ENCODE measurements at places on chromosomes 4 and X.

DNA sequence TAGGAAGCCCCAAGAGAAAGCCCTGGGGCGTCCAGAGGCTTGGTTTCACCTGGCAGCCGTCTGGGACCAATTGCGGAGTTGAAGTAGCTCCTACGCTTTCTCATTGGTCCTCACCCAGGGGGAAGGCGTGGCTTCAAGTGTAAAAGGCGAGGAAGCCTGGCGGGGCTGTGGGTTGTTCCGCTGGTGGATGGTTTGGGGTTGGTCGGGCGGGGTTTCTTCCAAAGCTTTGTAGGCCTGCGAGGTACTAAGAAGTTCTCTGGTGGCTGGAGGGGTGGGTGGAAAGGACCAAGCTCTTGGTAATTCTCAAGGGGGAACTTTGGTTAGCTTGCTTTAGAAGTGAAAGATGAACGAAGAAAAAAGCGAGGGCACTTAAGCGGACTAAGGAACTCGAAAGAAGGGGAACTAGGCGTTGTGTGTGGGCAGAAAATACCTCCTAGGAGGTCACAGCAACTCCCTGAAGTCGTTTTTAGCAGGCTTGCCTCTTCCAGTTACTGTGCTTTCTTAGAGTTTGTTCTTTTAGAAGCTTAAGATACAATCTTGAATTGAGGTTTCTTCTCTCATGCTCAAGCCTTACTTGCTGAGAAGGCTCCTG lies 36.6 kb downstream of the CCNG2 start:
- DNase-seq = peak; percentile 84

GRCh38 chr4:8774071-8774470 lies 97.6 kb downstream of the HMX1 start:
- DNase-seq = no peak

GRCh38 chrX:43718546-43718945 lies 62.4 kb downstream of the MAOA start:
- DNase-seq = no peak

GRCh38 chr4:118915468-118915867 lies 26.8 kb downstream of the SYNPO2 start:
- DNase-seq = no peak

- DNase-seq = no peak
Observed at GRCh38 chrX:48695534-48695896, 1.0 kb upstream of the SUV39H1 start.

DNA sequence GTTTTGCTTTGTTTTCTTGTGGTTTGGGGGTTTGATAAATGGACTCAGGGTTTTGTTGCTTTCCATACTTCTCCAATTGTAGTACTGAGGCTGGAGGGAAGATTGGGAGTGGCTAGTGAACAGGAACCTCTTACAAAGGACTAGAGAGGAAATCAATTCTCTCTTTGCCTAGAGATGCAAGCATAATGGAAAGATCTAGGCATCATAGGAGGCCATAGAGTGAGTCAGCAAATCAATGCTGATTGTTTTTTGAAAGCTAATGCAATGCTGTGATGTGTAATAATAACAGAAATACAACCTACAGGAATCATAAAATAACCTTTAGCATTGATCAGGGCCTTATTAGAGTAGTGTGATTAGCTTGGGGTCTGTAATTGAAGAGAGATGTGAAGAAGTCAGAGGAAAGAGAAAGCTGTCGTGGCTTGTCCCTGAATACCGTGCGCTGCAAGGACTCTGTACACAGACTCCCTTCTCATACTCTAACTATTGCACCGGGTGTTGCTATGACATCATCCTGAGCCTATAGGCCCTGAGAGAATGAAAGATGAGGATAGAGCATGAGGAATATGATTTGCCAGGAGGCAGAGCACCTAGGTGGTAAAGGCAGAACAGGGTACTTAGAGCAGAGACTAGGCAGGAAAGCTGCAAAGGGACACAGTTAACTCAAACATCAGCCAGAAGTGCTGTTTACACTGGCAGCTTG lies 29.3 kb upstream of the GPR101 start:
- no peak for DNase-seq

DNA sequence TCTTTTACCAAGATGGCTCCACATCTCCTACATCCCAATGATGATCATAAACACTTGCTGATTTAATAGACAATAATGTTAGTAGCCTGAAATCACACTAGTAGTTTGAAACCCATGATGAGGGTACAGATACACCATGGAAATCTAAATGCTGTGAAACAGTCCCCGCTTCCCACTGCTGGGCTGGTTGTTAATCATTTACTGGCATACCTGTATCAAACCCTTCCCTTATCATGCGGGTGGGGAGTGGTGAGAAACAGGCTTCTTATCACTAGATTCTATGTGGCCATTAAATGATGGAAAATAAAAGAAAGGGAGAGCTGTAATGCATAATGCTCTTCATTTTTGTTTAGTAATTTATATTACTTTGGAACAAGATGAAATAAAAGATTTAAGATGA lies 21.9 kb downstream of the MAOA start:
- DNase-seq = no peak

DNA sequence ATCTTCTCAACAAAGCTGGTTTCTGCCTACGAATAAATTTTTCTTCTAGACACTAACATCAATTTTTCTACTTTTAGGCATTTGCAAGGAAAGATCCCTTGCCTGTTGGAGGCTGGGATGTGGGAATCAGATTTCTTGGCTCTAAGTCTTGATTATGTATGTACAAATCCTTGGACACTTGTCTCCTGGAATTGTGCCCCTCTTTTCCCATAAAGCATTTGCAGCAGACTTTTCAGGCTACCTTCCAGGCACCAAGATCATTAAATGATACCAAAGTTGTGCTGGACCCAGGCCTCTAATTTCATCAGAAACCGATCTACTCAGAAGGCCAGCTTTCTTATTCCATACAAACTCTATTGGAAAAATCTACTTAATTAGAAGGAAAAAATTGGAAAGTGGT lies 339.5 kb upstream of the DIPK2B start:
- no peak for DNase-seq

GRCh38 chr4:65747386-65747785 lies 77.1 kb upstream of the EPHA5 start:
- DNase-seq = no peak

DNA sequence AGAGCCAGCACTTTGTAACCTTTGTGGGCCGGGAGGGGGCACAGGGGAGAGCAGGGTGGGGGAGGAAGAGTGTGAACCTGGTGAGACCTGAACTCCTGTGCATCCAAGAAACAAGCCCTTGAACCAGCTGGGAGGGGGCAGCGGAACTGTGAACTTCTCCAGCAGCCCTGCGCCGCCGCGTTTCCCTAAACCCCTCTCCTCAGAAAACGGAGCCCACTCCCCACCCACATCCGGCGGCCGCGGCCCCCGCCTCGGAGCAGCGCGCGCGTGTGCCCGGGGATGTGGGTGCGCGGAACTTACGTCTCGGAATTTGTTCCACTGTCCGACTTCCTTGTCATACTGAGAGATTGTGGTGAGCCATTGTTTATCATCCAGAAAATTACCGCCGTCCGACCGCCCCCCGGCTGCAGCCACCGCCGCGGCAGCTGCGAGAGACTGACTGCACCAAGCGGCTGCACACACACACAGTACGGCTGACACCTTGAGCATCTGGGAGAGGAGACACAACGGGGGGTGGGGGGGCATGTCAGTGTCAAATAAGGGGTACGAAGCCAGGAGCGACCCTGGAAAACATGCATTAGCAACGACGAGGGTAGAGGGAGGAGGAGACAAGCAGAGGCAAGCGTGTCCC lies 494 bp downstream of the SPOCK3 start:
- DNase-seq = no peak

GRCh38 chrX:134718966-134719317 lies 60.7 kb upstream of the PLAC1 start:
- DNase-seq = peak; percentile 58

DNA sequence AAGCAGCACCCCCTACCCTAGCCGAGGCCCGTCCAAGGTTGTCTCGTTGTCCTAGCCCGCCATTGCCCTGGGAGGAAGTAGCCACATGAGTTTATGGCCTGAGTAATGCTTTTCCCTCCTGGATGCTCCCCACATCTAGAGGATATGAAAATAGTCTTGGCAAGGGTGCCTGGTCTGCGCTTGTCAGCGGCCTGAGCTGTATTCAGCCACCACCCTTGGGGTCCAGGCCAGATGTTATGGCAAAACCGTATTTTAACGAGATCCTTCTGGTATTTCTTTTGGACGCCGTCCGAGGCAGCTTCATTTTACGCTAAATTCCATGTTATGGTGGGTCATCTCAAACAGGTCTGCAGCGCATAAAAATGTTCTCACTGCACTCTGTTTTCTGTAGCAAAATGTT lies 89.3 kb downstream of the GPR143 start:
- DNase-seq = no peak

GRCh38 chr4:80279751-80280150 lies 13.3 kb downstream of the FGF5 start:
- no peak for DNase-seq

- no peak for DNase-seq
Observed at GRCh38 chr4:119025420-119025819, 110.2 kb upstream of the MYOZ2 start.

DNA sequence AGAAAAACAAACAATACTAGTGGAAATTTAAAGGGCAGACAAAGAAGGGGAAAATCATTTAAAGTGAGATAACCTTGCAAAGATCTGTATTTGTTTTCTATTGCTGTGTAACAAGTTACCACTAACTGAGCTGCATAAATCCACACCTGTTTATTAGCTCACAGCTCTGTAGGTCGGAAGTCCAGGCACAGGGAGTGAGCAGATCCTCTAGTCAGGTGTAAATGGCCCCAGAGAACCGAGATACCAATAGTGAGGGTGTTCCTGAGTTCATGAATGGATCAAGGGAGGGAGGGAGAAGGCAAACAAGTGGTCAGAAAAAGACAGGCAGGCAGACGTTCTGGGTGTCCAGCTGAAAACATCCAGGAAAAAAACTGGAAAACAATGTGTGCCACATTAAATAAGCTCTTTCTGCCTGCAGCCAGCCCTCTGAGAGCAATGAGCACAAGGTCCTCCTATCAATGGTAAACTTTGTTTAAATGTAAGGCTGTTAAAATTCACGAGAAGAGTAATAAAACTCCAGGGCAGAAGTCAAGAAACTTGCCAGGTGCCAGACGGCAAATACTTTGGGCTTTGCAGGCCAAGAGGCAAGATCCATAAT lies 25.0 kb downstream of the ADGRA3 start:
- DNase-seq = no peak

DNA sequence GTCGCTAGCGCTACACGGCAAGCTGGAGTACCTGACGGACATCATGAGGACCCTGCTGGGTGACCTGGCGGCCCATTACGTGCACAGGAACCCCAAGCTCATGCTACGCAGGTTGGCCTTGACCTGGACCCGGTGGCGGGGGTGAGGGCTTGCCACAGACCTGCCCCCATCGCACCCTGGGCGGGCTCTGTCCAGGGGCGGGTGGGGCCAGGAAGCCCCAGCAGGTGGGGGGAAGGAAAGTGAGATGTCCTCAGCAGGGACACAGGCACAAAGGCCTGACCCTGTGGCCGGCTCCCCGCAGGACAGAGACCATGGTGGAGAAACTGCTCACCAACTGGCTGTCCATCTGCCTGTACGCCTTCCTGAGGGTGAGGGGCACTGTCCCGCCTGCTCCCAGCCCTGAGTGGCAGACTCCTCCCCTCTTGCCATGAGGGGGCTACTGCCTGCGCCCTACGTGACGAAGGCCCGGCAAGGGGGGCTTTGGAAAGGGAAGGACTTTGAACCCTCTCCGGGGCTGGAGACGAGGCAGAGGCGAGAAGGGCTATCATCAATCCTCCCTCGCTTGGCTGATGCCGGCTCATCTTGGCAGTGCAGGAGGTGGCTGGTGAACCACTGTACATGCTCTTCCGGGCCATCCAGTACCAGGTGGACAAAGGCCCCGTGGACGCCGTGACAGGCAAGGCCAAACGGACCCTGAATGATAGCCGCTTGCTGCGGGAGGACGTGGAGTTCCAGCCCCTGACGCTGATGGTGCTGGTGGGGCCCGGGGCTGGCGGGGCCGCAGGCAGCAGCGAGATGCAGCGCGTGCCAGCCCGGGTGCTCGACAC lies 5.3 kb upstream of the SRPK3 start:
- no peak for DNase-seq

DNA sequence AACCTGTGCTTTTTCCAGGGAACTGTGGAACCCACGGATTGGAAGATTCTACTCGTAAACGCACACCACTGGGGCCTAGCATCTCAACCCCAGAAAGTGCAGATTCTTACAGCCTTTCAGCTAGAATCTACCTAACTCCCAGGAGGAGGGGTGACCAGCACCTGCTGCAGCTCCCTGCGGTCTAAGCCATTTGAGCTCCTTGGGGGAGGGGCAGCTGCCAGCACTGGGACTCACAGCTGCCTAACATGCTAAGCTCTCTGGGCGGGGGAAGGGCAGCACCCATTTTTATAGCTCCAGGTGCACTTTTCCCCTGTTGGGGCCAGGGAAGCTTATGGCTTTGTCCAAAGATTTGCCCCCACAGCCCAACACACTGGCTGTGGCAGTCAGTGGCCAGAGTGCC lies 595.7 kb upstream of the EPHA5 start:
- no peak for DNase-seq

DNA sequence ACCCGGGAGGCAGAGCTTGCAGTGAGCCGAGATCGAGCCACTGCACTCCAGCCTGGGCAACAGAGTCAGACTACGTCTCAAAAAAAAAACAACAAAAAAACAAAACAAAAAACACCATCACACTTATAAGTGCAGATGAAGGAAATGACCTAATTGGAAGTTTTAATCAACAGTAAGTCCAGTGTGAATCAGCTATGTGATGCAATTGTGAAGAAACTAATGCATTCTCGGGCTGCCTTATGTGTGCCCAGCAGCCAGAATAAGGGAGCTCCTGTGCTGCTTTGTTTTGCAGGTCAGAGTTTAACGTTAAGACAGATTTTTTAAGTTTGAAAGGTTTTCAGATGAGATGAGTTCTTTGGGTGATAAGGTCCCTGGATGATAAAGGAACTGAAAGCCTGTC lies 10.8 kb downstream of the DAPP1 start:
- DNase-seq = no peak

All from stimulated activated CD4-positive, alpha-beta T cell treated with anti-CD3 and anti-CD28 coated beads, Interleukin-15, amount 100 ng/mL, for 24 hours (primary cell).